CD4-positive, alpha-beta T cell treated with Interleukin-21 for 1 hour (primary cell): ENCODE measurements at places on chromosomes 6 and 20.

DNA sequence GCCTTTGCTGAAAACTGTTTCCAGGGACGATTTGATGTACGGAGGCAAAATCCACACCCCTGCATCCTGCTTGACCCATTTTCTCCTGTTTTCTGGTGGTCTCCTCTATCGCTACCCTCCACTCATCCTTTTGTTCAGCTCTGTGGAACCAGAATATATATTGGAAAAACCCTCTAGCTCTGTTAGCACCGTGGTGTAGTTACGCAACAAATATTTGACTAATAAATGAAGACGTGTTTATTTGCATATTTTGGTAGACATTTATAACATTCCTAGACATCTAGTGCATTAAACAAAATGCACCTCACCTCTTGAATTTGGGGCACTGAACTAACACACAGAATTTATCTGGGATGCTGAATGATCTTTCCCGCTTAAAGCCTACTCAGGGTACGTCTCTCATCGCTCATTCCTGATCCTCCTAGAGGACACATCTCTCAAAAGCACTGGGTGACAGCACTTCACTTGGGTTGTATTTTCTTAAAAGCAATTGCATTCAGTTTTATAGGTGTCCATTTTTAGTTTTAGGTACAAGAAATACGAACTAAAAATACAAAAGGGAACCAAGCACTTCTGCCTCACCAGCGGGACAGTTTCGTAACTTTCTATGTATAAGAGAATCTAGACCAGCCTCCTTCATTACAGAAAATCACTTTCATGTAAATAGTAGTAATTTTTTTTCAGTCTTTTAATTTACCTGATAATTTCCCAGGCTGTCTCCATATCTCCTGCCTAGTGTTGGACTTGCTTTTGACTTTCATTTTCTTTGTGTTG lies 59.2 kb downstream of the SNRNP48 start:
- DNase-seq = no peak

GRCh38 chr6:36650848-36651478 lies 27.6 kb upstream of the CDKN1A start:
- DNase-seq = peak; percentile 14

GRCh38 chr6:10421158-10421920 lies 6.5 kb upstream of the TFAP2A start:
- DNase-seq = no peak

DNA sequence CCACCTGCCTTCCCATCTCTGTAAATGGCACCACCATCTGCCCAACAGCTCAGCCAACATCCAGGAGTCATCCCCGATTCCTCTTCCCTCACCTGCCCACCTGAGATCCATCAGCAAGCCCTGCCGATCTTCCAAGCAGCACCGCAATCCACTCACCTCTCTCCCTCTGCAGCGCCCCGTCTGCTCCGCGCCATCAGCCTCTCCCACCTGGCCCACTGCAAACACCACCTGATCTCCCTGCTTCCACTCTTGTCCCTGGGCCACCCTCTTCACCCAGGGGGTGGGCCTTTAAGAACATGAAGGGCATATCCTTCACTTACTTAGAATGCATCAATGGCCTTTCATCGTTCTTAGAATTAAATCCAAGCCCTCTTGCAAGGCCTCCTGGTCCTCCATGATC lies 457.3 kb upstream of the SULF2 start:
- DNase-seq = no peak

DNA sequence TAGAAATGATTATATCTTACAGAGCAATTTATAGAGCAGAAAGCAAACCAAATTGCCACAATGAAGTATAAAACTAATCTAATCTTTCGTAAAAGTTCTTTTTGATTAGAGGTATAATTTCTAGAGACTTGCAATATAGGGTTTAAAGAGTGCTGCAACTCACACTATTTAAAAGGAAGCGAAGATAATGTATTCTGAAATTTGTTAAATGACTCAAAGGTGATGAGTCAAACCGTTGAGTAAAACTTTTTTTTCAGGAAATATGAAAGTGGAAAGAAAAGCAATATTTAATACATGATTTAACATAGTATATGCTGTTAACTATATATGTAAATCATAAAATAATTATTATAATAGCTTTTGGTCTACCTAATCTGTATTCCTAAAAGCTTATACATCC lies 133.6 kb downstream of the SYNE1 start:
- no peak for DNase-seq

GRCh38 chr6:32980488-32981038 lies 12.2 kb downstream of the BRD2 start:
- no peak for DNase-seq

DNA sequence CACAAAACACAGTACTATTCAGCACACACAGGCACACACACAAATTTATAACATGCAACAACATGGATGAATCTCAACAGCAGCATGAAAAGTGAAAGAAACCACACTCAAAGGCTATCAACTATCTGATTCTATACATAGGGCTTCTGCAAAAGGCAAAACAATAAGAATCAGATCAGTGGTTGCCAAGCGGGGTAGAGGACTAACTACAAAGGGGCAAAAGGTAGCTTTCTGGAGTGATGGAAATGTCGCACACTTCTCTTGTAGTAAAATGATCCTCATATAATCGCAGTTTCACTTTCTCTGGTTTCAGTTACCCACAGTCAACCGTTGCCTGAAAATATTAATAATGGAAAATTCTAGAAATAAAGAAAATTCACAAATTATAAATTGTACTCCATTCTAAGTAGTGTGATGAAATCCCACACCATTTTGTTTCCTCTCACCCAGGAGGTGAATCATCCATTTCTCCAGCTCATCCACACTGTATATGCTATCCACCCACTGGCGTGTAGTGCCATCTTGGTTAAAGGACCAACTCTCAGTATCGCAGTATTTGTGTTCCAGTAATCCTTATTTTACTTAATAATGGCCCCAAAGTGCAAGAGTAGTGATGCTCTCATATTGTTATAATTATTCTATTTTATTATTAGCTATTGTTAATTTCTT lies 12.8 kb upstream of the PLN start:
- no peak for DNase-seq

GRCh38 chr6:21864206-21864605 lies 270.7 kb downstream of the SOX4 start:
- DNase-seq = no peak

- DNase-seq = no peak
Measured at GRCh38 chr20:46324379-46324778, 16.1 kb upstream of the CDH22 start.

GRCh38 chr6:44133003-44133931 lies 5.9 kb downstream of the TMEM63B start:
- DNase-seq = no peak

DNA sequence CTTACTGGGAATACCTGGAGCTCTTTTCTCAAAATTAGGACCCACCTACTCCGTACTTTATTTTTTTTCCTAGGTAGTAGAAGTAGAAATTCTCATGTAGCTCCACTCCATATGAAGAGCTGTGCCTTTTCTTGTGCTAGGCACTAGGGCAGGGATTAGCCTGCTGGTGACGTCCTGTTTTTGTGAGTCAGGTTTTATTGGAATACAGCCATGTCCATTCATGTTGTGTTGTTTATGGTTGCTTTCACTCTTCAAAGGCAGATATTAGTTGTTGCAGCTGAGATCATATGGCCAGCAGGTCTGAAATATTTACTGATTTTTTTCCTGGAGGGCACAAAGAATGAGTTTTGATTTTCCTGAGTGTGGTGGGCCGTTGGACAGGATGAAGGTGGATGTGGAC lies 20.5 kb downstream of the XRN2 start:
- DNase-seq = no peak

DNA sequence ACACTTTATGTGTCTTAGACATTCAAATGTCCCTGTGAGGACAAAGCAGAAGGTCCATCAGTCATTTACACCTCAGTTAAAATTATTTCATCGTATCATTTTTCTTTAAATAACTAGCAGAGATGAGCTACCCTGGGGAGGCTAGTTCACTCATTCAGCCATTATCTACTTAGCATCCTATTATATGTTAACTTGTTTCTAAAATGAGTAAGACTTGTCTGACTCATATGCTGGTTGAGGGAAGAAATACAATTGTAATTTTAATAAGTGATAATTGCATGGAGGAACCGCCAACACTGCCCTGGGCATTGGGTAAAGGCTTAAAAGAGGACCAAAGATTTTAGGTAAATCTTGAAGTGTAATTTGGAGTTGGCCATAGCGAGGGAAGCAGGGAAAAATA lies 12.4 kb upstream of the PTPRK start:
- no peak for DNase-seq

- no peak for DNase-seq
Measured at GRCh38 chr6:2852921-2853322, 11.3 kb upstream of the SERPINB1 start.

- no peak for DNase-seq
Measured at GRCh38 chr6:16592223-16592911, 168.9 kb downstream of the ATXN1 start.
